Vein endothelial cell (primary cell): ENCODE measurements at places on chromosomes 12 and 14. TPM values are rescaled to one million over a fixed set of nuclear protein-coding genes. Genes with fewer than 3 reads are reported as not detected.

CRIP1 gene
- 1.1 and 2.0 TPM in 2 replicates for total RNA-seq

PLEK2 gene
- 1.6 and 2.9 TPM in 2 replicates for total RNA-seq

CTSG gene
- not detected in 2 replicates for total RNA-seq

CLEC14A gene
- 418 and 421 TPM in 2 replicates for total RNA-seq

KLHDC1 gene
- 1.3 TPM in 2 replicates for total RNA-seq

NFKBIA gene
- 122 and 130 TPM in 2 replicates for total RNA-seq

KRT5 gene
- not detected in 2 replicates for total RNA-seq

PRIMA1 gene
- total RNA-seq, result not detected in 2 replicates

SAMD15 gene
- 0.98 and 1.6 TPM in 2 replicates for total RNA-seq

PTHLH gene
- 0.33 and 0.86 TPM in 2 replicates for total RNA-seq

LRRC9 gene
- not detected in 2 replicates for total RNA-seq

CLEC4E gene
- total RNA-seq, result not detected in 2 replicates

MYF6 gene
- not detected in 2 replicates for total RNA-seq

TAS2R30 gene
- 5.6 and 6.5 TPM in 2 replicates for total RNA-seq

MYF5 gene
- not detected in 2 replicates for total RNA-seq

CAPZA3 gene
- not detected in 2 replicates for total RNA-seq

C1QL4 gene
- 0.10 TPM in 1 of 2 replicates, not detected in the other for total RNA-seq

SOAT2 gene
- not detected in 2 replicates for total RNA-seq

KRT72 gene
- total RNA-seq, result not detected in 2 replicates

GALNT8 gene
- 0.19 and 0.33 TPM in 2 replicates for total RNA-seq

RIMKLB gene
- total RNA-seq, result 49.3 and 90.5 TPM in 2 replicates

RACGAP1 gene
- 26.5 and 36.1 TPM in 2 replicates for total RNA-seq
